ENCODE measurements at places on chromosomes 4 and X.
A peak's percentile ranks its signal among the peaks of the same experiment; 100 is the strongest.

- peak; percentile 16 for DNase-seq
Observed at GRCh38 chr4:56512166-56512565, 6.6 kb downstream of the ARL9 start.

- DNase-seq: no peak
Observed at GRCh38 chrX:52563105-52563504, 46.2 kb upstream of the XAGE1B start.

DNA sequence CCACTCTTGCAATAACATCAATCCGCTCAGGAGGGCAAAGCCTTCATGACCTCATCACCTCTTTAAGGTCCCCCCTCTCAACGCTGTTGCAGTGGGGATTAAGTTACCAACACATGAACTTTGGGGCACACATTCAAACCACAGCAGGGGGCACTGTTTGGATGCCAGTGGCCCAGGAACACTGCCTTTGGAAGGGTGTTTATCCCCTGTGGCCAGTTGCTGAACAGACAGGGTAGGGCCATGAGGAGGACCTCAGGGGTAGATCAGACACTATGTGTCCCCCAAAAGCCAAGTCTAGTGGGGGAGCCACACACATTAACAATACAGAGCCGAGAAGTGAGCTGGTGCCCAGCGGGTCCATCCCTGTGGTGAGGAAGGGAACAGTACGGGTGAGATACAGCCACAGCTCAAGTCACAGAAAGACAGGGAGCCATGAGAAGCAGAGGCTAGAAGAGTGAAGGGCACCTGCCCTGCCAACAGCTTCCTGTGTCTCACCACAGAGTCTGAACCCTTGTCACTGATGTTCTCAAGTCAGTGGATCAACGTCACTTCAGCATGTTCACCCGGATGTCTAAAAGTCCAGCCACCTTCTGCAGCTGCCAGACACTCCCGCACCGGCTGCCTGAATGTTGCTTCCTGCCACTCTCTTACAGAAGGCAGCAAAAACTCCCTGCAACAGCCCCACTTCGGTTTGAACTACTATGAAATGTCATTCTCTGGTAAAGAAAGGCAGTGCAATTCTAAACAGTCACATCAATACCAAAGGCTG is 19.9 kb upstream of the MXD4 start:
- DNase-seq: no peak

- DNase-seq: no peak
Observed at GRCh38 chrX:148629434-148629833, 129.0 kb downstream of the AFF2 start.

- no peak for DNase-seq
Observed at GRCh38 chr4:107444-108429, 16.6 kb upstream of the ZNF718 start.

GRCh38 chrX:104270916-104271512 is 16.3 kb upstream of the ESX1 start:
- peak; percentile 12 for DNase-seq

DNA sequence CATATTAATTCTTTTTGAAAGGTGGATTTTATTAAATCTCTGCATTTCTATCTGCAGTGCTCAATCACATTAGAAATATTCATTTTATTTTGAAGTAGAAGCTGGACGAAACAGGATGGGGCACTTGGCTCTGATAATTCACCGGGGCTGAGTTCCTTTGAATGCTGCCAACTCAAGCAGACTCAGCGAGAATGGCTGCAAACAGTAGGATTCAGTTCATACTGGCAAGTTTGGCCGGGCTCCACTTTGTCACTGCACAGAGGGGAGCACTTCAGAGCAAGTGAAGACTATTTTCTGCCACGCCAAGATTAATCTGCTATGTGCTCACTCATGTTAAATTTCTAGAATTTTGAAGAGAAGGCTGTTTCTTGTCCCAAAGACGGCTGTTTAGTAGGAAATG is 30.7 kb upstream of the KLHL8 start:
- DNase-seq: no peak

GRCh38 chr4:76882630-76883029 is 15.3 kb downstream of the SOWAHB start:
- no peak for DNase-seq

All from AG10803 (cell line).